ENCODE measurements at places on chromosomes 6 and 20.

- DNase-seq = no peak
These were observed 400.6 kb downstream of the ESR1 start for GRCh38 chr6:152207915-152208714.

DNA sequence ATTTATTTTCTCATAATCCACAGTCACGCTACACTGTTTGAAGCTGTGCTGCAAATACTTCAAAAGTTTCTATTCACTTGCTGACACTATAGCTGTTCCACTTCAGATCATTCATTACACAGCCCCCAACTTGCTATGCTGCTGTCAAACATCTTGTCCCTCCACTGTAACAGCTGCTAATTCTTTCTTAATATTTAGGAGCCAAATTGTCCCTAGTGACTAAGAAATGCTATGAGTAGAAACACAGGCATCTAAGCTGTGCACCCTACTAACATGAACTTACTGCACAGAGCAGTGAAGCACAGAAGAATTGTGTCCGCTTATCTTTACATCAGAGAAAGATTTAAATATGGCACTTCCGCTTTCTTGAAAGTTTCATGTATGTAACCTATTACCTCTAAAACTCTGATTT lies 91.3 kb downstream of the PDE10A start:
- no peak for DNase-seq

- no peak for DNase-seq
These were observed 133.9 kb upstream of the NEDD9 start for GRCh38 chr6:11366183-11366933.

GRCh38 chr6:113635222-113635986 lies 221.7 kb upstream of the MARCKS start:
- DNase-seq = no peak

DNA sequence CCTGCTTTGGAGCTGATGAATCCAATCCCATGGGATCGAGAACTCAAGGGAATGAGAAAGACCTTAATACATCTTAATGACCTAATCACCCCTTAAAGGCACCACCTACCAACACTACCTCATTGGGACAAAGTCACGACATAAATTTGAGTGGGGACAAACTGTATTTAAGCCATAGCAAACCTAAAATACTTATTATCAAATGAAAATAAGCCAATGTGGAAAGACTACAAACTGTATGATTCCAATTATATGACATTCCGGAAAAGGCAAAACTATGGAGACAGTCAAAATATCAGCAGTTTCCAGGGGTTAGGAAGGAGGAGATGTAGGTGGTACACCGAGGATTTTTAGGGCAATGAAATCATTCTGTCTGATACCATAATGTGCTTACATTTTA lies 53.3 kb upstream of the NCOA3 start:
- DNase-seq = no peak

DNA sequence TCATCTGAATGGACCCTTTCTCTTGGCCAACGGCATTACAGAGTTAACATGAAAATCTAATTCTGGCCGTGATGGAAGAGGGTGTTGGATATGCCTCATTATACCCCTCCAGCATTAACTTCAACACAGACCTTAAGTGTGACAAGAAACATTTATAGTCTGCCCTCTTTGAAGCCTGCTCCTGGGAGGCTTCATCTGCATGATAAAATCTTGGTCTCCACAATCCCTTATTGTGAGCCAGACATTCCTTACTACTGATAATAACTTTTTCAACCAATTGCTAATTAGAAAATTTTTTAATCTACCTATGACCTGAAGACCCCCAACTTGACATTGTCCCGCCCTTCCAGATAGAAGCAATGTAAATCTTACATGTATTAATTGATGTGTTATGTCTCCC lies 9.3 kb upstream of the HBS1L start:
- DNase-seq = no peak

DNA sequence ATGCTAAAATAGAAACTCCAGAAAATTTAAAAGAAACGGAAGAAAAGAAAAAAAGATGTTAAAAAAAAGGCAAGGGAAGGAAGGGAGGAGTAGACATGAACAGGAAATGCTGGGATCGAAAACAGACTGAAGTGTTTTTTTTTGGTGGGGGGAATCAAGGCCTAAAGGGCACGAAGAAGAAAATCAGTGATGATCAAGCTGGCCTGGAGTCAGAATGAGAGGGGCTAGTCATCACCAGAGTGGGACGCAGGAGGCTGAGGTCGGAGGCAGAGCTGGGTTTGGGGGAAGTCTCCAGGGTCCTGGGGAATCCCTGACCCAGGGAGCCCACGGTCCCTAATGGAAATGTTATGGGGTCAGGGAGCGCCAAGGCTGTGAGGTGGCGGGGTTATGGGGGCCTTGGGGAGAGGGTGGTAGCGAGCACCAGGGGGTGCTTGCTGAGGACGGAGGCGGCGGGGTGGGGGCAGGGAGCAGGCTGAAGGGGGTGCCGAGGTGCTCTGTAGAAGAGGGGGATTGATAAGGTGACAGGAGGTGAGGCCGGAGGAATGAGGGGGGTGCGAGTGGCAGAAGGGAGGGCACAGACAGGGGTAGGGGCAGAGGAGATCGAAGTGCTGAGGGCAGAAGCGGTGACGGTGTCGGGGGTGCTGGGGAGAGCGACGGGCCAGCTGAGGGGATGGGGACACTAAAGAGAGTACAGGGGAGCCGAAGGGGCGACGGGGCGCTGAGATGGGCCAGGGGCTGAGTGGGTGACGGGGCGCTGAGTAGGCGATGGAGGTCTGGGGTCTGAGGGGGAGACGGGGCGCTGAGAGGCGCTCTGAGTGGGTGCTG lies 684 bp downstream of the ZNFX1 start:
- peak; percentile 38 for DNase-seq

- DNase-seq = no peak
These were observed 1.4 kb downstream of the RIMS1 start for GRCh38 chr6:71887744-71888230.

DNA sequence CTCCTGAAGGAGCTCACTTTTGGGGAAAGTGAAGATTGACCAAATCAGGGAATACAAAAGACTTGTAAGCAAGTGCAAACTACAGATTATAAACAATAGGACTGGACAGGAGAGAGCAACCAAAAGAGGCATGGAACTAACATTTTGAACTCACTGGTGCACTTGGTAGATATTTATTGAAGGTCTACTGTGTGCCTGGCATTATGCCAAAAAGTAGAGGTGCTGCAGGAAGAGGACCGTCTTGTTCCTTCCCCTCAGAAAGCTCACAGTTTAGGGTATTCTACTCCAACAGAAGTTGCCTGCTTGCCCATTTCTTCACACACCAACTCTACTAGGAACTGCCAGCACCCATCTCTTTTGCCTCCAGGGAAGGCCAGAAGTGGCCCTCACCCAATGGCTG lies 10.0 kb upstream of the TSHZ2 start:
- no peak for DNase-seq

- no peak for DNase-seq
These were observed 135.3 kb upstream of the ARMC2 start for GRCh38 chr6:108712946-108713345.

GRCh38 chr6:47357827-47358226 lies 48.1 kb upstream of the TNFRSF21 start:
- DNase-seq = no peak

DNA sequence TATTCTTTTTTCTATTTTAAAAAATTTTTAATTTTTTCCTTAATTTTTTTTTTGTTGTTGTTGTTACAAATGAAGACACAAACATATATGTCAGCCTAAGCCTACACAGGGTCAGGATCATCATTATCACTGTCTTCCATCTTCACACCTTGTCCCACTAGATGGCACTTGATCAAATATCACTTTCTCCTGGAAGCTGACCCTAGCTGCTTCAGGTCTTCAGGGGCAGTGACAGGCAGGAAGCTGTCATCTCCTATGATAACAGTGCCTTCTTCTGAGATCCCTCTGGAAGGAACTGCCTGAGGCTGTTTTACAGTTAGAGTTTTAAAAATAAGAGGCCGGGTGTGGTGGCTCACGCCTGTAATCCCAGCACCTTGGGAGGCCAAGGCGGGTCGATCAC lies 70.2 kb upstream of the EEF1E1 start:
- DNase-seq = no peak

GRCh38 chr20:37422791-37423286 lies 76.9 kb downstream of the SRC start:
- DNase-seq = no peak

DNA sequence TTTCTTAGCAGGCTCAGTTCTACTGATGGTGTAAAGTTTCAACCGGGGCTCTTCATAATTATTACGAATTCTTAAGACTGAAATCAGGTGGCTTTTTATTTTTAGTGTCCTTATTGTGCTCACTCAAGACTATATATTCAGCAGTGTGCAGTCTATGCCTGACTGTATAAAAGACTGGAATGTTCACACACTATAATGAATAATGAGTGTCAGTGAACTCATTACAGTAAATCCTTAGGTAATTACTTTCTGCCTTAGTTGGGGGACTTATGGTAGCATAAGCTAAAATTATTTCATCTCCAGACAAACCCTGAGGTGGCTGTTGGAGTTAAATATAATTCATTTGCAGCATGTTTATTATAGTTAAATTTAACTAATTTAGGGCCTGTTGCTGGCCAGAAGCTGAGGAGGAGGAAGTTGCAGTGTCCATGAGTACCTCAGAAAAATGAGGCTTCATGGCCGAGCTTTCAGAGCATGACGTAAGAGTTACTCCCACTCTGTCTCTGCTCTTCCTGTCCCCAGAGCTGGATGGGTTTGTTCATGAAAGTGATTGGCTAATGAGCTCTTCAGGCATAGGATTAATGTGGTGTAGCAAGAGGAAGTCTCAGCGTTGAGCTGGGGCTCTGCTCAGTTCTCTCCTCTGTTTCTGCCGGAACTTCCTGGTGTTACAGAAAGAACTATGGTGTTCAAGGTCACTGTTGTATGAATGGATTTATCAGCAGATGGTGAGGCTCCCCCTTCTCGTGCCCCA lies 335.7 kb downstream of the NRN1 start:
- DNase-seq = peak; percentile 15

DNA sequence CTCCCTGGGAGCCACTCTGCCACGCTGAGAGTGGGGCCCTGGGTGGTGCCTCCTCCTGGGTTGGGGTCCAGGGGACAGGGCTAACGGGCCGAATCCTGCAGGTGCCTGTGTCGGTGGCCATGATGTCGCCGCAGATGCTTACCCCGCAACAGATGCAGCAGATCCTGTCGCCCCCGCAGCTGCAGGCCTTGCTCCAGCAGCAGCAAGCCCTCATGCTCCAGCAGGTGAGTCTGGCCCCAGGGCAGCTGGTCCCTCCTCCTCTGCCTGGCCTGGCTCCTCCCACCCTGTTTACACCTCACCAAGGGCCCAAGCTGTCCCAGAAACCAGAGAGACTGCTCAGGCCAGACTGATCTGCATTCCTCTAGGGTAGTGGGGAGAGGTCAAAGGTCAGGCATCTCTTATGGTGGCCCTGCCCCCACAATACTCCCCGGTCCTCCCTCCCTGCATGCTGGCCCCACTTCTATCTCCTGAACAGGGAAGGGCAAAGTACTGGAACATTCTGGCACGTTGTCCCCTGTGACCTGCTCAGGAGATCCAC lies 38.6 kb downstream of the FOXP4 start:
- no peak for DNase-seq

DNA sequence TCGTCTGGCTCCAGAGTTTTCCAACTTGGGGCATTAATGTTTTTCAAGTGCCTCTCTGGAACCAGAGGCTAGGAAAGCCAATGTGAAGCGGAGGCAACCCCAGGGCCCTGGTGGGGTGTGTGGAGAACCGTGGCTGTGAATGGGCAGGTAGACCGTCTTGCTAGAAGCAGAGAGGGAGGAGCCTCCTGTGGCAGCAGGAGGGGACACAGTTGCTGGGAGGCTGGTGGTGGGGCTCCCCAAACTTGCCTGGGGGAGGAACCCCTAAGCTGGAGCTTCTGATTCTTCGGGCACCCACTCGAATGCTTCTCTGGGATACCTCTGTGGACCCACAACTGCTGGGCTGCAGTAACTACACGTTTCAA lies 65.3 kb upstream of the APCDD1L start:
- DNase-seq = no peak

- DNase-seq = no peak
These were observed 40.0 kb upstream of the LYRM2 start for GRCh38 chr6:89678531-89678930.

- DNase-seq = no peak
These were observed 153.3 kb upstream of the SYNCRIP start for GRCh38 chr6:85795945-85796344.

Measured in EL (cell line).